ENCODE measurements at places on chromosomes 3 and 15.
A peak's percentile ranks its signal among the peaks of the same experiment; 100 is the strongest.

- DNase-seq: no peak
Measured at GRCh38 chr3:66722675-66723074, 221.9 kb upstream of the LRIG1 start.

DNA sequence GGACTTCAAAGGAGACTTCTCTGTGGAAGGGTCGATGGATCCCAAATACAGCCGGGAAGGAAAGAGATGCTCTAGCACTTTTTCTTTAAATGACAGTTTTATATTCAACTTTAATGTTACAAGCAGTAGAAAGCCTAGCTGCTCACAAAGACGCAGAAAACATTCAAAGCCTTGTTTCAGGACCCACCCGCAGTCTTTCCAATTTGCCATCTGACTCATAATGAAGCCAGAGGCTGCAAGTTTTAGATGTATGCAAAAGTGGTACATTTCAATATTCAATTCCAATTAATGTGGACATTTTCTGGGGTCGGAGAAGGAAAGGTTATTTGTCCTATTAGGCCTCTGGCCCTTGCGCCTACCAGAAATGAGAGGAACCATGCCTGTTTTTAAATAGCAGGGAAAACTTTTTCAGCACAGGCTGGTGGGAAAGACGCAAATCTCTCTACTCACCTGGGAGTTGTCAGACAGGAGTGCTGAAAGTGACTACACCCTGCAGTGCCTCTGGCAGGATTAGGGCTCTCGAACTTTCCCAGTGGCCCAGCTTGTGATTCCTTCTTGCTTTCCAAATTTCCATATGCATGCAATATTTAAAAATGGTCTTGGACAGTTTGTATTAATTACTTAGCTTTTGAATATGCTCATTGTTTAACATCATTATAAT is 117.4 kb upstream of the MBNL1 start:
- no peak for DNase-seq

DNA sequence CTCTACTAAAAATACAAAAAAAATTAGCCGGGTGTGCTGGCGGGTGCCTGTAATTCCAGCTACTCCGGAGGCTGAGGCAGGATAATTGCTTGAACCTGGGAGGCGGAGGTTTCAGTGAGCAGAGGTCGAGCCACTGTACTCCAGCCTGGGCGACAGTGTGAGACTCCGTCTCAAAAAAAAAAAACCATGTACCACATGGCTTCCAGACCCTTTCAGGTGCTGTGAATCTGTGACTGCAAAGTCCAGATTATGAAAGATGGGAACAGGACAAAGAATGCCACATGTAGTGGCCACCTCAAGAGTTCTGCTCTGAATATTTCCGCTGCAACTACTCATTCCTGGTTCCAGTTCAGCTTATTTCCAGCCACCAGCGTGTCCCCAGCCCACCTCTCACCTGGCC is 8.4 kb upstream of the DCAF1 start:
- no peak for DNase-seq

GRCh38 chr15:81481346-81481745 is 107.3 kb upstream of the TMC3 start:
- no peak for DNase-seq

GRCh38 chr3:13544951-13545651 is 3.8 kb upstream of the FBLN2 start:
- no peak for DNase-seq

DNA sequence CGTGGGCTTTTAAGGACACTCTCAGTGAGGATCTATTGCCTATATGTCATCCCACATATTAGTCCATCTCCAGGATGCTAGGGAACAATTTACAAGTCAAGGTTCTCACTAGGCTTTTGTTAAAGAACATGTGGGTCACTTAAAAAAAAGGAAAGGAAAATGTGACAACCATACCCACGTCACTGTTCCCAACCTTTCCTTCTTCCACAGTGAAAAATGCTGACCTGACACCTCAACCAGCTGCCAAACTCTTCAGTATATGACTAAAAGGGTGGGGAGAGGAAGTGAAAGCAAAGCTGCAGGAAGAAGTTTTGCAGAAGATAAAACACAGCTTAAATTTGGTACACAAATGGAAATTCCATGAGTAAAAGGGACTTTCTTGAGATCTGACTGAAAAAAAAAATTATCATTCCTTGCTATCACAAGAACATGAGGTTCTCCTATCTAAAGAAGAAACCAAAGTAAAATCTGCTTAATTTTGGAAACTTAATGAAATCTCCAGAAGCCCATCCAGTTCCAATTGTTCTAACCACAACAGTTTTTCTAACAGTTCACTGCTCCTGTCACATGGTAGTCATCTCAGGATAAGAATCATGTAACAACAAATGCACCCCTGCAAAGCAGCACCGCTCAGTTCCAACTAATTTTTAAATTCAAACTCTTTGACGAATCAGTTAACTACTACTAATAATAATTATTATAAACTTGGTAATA is 117.0 kb upstream of the TSPAN3 start:
- DNase-seq: peak; percentile 20

- DNase-seq: peak; percentile 7
Measured at GRCh38 chr3:123521179-123521969, 63.5 kb downstream of the HACD2 start.

DNA sequence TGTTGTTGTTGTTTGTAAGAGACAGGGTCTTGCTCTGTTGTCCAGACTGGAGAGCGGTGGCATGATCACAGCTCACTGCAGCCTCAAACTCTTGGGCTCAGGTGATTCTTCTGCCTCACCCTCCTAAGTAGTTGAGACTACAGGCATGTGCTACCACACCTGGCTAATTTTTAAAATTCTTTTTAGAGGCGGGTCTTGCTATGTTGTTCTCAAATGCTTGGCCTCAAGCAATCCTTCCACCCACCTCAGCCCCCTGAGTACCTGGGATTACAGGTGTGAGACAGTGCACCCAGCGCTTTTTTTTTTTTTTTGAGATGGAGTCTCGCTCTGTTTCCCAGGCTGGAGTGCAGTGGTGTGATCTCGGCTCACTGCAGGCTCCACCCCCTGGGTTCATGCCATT is 46.7 kb downstream of the TMOD3 start:
- no peak for DNase-seq

GRCh38 chr3:172694573-172695246 is 16.2 kb downstream of the NCEH1 start:
- no peak for DNase-seq

GRCh38 chr3:78812166-78812565 is 955.6 kb downstream of the ROBO1 start:
- no peak for DNase-seq

- no peak for DNase-seq
Measured at GRCh38 chr3:48215876-48216275, 7.4 kb upstream of the CAMP start.

DNA sequence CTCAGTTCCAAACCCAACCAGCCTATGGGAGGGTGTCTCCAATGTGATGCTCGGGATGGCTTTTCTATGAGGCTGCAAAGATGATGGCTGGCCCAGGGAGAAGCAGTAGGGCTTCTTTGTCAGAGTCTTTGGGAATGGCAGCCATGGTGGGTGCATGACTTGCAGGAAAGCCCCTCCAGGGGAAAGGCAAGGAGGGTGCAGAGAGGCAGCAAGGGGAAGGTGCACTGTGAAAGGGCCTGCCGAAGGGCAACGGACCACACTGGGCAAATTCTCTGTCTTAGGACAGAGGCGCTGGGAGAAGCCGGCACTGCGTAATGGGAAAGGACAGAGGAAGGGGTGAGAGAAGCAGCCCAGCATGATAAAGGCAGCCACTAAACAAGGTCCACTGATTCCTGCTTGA is 302.8 kb upstream of the LYSMD4 start:
- no peak for DNase-seq

- no peak for DNase-seq
Measured at GRCh38 chr3:58218904-58219303, 8.1 kb upstream of the DNASE1L3 start.

GRCh38 chr3:143307613-143308183 is 188.1 kb downstream of the CHST2 start:
- no peak for DNase-seq

GRCh38 chr3:195441992-195442572 is 738 bp downstream of the ACAP2 start:
- peak; percentile 55 for DNase-seq

DNA sequence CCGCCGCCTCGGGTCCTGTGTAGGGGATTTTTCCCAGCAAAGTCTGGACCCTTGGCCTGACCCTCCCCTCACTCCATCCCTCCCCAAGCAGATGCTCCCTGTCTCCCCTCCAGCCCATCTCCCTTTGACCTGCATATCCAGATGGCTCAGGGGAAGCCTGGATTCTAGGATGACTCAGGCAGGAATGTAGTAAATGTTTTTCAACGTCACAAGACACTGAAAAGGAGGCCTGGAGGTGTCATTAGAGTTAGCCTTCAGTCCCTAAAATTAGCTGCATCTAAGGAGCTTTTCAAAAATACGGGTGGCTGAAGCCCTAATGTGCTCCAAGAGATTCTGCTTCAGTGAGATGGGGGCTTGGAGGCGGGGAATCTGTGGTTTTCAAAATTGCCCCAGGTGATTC is 7.2 kb downstream of the ACAN start:
- DNase-seq: no peak

DNA sequence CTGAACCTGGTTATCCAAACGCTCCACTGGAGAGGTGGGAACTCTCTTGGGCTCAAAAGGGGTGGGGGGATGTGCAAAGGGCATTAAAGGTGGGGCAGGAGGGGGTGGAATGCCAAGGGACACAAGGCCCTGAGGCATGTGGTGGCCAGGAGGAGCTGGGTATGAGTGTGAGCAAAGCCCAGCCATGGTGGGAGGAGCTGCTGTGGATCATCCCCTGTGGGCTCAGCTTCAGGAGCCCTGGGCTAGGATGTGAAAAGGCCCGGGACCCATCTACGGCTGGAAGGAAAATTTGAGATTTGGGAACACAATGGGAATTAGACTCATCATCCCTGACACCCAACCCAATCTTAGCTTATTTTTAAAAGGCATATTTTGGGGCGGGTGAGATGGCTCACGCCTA is 33.3 kb downstream of the MGLL start:
- DNase-seq: no peak

GRCh38 chr15:56074481-56075265 is 81.3 kb upstream of the NEDD4 start:
- DNase-seq: no peak

DNA sequence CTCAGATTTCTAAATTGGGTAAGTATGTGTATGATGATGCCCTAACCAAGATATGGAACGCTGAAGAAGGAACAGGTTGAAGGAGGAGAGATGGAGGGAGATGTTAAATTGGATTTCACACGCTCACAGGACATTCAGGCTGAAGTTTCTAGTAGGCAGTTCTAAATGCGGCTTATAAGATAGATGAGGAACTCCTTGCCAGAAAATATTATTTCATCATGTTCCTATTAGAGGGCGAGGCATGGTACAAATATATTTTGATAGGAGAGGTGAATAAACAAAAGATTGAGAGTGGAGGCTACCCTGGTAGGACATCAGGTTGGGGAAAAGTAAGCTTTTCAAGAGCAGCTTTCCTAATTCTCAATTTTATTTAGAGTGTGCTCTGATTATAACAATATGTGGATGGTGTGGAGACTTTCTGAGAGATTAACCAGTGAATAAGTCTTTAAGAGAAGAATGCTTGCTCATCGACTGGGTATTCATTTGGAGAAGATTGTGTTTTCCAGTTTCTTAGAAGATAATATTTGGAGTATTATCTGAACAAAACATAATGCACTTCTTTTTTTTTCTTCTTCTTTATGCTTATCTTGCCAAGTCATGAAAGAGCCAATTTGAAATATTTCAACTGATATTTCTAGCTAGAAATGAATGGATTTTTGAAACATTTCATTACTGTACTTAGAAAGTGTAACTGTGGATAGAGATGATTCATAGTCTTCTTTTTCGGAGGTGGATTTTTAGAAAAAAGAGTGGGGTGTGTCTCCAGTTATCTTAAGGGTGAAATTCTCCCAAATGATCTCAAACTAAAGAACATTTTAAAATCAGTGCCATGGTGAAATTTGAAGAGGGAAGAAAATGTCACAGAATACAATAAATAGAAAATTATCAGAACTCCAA is 88.5 kb downstream of the B3GALNT1 start:
- no peak for DNase-seq

DNA sequence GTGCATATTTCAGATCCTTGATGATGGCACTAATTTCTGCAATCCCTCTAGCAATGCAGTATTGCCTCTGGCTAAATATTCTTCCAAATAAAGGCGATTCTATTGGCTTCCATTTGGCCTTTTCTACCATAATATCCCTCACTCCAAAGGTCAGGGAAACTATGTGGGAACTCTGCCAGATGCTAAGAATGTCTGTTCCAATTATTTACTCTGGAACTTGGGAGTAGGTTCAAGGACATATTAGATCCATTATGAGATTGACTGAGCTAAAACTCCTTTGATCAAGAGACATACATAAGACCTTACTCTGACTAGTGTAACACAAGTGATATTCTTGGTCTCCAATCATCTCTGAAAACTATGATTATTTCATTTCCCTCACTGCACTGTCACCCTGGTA is 674.5 kb upstream of the NECTIN3 start:
- no peak for DNase-seq

- DNase-seq: no peak
Measured at GRCh38 chr15:38624244-38625205, 59.9 kb upstream of the RASGRP1 start.

GRCh38 chr3:94069194-94069813 is 6.4 kb downstream of the NSUN3 start:
- peak; percentile 39 for DNase-seq

GRCh38 chr3:154122552-154122911 is 1.3 kb downstream of the ARHGEF26 start:
- no peak for DNase-seq

- no peak for DNase-seq
Measured at GRCh38 chr3:128276577-128277183, 123.4 kb downstream of the EEFSEC start.

GRCh38 chr3:100045696-100046095 is 68.6 kb downstream of the FILIP1L start:
- DNase-seq: no peak

- DNase-seq: no peak
Measured at GRCh38 chr3:101963902-101964362, 114.6 kb downstream of the NFKBIZ start.

DNA sequence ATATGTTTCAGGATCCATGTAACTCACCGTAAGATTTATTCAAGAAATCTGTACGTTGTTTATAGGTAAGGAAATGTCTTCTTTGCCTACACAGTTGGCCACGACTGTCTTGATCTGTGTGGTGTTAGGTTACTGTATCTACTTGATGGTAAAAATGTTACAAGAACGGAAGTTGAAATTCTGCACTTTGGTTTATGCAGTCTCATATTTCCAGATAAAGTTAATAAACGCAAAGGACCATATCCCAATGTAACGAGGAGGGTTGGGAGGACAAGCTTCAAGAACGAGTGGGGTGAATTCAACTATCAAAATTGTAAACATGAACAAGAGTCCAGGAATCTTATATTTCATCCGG is 1.0 kb downstream of the USF3 start:
- DNase-seq: no peak

GRCh38 chr15:61869656-61870055 is 190.6 kb downstream of the VPS13C start:
- no peak for DNase-seq

GRCh38 chr3:65627062-65627461 is 411.7 kb downstream of the MAGI1 start:
- DNase-seq: no peak

GRCh38 chr15:26996250-26996649 is 25.3 kb downstream of the GABRG3 start:
- DNase-seq: no peak

GRCh38 chr3:130480736-130481135 is 36.2 kb upstream of the COL6A6 start:
- DNase-seq: no peak

GRCh38 chr3:33331414-33331813 is 54.2 kb downstream of the FBXL2 start:
- no peak for DNase-seq

GRCh38 chr3:39639344-39640236 is 169.8 kb upstream of the MYRIP start:
- no peak for DNase-seq

GRCh38 chr3:191166368-191166767 is 32.7 kb upstream of the OSTN start:
- no peak for DNase-seq
